ENCODE measurements at places on chromosomes 12 and 14.

DNA sequence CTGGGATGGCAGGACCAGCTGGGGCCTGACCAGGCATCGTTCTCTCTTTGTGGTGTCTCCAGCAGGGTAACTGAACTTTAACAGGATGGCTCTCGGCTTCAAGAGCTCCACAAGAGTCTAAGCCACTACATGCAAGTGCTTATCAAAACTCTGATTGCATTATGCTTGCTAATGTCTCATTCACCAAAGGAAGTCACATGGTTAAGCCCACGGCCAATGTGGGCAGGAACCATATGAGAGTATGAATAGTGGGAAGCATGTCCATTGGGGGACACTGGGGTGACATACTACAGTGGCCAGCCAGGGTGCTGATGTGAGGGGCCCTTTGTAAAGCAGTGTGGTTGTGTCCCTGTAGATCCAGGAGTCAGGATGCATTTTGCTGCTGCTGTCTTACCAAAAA, 35.0 kb upstream of the KCNA5 start:
- DNase-seq, result no peak

DNA sequence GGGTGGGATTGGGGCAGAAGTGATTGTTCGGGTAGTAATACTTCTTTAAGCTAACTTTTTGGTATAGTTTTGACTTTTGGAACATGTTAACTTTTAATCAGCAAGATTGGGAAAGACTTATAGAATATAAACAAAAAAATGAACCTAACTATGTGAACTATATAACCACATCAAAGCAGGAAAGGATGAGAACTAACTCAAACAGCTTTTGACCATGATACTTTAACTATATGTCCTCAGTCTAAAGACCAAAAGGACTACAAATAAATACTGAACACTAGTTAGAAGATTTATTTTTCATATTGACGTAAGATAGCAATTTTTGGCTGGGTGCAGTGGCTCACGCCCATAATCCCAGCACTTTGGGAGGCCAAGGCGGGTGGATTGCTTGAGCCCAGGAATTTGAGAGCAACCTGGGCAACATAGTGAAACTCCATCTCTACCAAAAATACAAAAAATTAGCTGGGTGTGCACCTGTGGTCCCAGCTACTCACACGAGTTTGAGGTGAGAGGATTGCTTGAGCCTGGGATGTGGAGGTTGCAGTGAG, 108.5 kb upstream of the ATF1 start:
- no peak for DNase-seq

DNA sequence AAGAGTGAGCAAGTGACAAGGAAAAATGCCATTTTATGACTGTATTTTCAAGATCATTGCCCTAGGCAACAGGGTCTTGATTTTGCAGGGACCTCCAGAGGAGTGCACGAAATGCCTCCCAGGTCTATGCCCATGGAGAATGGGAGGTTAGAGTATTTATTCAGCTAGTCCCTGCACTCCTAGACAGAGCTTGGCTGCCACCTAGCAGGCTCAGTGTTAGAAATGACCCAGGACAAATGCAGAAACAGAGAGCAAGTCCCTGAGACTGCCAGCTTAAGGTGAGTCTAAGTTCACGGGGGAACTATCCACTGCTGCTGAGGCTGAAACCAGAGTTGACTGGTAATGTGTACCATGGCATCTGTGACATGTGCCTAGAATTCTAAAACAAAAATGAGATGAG, 506.4 kb downstream of the MED13L start:
- DNase-seq, result no peak

- no peak for DNase-seq
Observed at GRCh38 chr12:46558677-46559076, 186.1 kb upstream of the SLC38A2 start.

GRCh38 chr14:52043690-52044089, 25.2 kb downstream of the NID2 start:
- DNase-seq, result no peak

DNA sequence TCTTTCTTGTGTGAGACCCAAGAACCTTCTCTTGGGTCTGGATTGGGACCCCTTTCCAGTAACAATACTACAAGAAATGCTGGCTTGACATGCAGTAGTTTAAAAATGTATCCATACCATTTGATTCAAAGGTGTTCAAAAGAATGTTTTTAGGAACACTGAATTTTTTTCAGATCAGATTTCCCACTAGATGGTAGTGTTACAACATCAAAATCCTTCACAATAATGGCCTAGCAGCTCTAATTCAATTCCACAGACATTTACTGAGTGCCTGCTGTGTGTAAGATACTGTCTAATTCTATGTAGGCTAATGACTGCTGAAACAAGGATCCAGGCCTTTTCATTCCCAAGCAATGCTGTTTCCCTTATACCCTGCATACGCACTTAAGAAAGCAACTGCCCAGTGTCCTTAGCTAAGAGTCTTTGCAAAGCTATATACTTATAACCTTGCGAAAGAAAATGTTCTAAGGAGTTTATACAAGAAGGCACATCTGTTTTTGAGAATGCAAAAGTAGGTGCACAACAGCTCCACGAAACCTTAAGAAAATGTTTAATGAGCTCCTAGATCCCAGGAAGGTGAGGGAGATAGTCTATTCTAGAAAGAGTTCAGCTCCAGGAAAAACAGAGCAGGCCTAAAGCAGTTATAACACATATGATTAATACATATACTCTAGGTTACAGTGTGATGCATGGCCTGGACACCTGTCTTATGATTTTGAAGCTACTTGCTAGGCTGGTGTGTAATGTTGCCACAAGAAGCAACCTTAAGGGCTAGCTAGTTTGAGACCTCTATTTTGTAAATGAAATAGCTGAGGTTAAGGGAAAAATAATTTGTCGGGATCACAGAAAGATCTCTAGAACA, 50.9 kb upstream of the PKP2 start:
- no peak for DNase-seq

DNA sequence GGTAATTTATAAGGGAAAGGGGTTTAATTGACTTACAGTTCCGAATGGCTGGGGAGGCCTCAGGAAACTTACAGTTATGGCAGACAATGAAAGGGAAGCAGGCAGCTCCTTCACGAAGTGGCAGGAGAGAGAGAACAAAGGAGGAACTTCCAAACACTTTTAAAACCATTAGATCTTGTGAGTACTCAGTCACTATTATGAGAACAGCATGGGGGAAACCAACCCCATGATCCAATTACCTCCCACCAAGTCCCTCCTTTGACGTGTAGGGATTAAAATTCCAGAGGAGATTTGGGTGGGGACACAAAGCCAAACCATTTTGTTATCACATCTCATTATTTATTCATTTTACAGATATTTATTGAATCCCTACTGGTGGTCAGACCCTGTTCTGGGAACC, 822.8 kb downstream of the GALC start:
- no peak for DNase-seq

DNA sequence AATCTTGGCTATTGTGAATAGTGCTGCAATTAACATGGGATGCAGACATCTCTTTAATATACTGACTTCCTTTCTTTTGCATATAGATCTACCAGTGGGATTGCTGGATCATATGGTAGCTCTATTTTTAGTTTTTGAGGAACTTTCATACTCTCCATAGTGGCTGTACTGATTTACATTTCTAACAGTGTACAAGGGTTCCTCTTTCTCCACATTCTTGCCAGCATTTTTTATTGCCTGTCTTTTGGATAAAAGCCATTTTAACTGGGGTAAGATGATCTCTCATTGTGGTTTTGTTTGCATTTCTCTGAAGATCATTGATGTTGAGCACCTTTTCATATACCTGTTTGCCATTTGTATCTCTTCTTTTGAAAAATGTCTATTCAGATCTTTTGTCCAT, 8.4 kb downstream of the AMDHD1 start:
- no peak for DNase-seq

DNA sequence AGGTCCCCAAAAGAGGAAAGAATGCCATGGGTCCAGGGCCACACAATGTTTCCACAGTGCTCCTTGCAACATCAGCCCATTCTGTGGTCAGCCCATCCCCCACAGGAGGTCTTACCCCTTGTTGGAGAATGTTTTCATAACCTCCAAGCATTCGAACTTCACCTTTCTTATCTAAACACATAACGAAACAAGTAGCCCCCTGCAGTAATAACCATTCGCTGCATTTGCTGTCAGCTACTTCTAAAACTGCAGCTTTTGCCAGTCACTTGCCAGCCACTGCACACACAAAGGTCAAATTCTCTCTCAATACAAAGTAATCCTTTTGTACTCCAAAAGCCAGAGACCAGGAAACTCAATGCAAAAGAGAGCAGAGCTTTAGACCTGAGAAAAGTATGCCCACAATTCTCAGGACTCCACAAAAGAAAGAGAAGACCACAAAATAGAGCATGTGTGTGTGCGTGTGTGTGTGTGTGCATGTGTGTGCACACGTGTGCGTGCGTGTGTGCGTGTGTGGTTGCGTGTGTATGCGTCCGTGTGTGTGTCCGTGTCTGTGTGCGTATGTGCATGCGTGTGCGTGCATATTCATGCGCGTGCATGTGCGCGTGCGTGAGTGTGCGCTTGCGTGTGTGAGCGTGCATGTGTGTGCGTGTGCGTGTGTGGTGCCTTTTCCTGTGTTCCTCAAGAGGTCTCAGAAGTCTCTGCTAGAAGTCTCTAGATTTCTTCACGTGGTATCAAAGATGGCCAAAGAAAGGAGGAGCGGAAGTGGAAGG, 31.7 kb upstream of the NINJ2 start:
- DNase-seq, result no peak

- DNase-seq, result no peak
Observed at GRCh38 chr12:49086116-49086515, 8.5 kb downstream of the DHH start.

DNA sequence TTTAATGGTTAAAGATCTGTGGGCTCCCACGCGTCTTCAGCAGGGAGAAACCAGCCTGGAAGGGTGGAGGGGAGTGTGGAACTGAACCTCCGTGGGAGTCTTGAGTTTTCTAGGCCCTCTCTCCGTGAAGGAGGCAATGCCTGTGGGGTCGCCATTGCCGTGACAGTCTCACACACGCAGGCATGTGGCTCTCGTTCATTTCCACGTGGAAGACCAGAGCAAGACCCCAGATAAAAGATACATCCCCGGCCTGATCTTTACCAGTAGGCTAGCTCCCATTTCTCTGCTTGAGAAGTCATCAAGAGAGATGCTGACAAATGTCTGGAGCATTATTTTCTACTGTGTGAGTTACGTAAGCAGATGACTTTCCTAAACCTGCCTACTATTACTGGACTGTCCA, 491.7 kb upstream of the LMO3 start:
- no peak for DNase-seq

DNA sequence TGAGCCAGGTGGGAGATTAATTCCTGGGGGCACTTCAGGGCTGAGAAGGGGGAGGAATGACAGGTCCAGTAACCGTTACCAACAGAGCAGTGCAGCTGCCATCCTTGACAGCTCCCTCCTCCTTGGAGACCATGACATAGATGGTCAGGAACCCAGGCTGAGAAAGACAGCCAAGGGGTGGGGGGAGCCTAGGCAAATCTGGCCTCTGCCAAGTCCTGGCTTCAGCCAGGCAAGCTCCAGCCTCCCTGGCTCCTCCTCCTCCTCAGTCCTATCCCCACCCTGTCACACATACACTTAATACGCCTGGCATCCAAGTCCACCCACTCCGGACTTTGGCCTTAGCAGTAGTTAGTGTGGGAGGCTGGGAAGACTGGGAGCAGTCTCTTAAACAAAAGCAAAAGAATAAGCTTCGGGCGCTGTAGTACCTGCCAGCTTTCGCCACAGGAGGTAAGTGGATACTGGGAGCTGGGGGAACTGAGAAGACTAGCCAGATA, at the start of gene RDH5:
Gene RDH5, plus strand, starts transcription at position 323 of the 494 bp plus-strand sequence. CDS start 792 bp downstream, outside the sequence.
- no peak for DNase-seq

GRCh38 chr14:97832776-97833175, 1035.6 kb downstream of the VRK1 start:
- no peak for DNase-seq

GRCh38 chr14:32251530-32251929, 48.5 kb upstream of the RNU6-8 start:
- DNase-seq, result no peak

- no peak for DNase-seq
Observed at GRCh38 chr14:52046376-52046917, 22.4 kb downstream of the NID2 start.

- no peak for DNase-seq
Observed at GRCh38 chr12:104357421-104357952, 53.9 kb downstream of the EID3 start.

DNA sequence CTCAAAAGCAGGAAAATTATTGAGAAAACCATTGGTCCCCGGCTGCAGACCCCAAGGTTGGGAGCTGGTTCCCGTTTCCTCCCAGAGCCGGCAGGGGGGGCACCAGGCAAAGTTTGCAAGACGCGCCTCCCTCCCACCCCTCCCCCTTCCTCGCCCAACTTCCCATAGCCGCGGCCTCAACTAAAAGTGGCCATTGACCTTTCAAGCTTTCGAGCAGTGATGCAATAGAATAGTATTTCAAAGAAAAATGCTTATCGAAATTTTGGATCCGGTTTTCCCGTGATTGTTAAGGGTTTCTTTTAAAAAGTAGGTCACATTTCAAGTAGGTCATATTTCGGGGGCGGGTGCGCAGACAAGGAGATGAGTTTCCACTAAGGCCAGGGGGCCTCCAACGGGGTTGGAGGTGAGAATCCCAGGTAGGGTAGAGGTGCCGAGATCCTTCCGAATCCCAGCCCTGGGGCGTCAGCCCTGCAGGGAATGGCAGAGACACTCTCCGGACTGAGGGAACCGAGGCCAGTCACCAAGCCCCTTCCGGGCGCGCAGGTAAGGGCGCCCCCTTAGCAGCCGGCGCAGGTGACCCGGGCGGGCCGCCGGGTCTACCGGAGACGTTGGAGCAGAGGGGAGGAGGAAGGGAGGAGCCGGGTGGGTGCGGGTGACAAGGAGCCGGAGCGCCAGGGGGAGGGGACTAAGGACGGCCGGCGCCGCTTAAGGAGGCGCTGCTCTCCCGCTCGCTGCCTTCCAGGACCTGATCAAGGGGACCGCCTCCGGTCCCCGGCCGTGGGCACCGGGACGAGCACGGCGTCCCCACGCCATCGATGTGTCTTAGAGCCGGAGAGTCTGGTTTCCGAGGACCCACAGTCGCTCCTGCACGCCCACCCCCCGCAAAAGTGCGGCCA, 2.6 kb upstream of the SOCS2 start:
- no peak for DNase-seq

DNA sequence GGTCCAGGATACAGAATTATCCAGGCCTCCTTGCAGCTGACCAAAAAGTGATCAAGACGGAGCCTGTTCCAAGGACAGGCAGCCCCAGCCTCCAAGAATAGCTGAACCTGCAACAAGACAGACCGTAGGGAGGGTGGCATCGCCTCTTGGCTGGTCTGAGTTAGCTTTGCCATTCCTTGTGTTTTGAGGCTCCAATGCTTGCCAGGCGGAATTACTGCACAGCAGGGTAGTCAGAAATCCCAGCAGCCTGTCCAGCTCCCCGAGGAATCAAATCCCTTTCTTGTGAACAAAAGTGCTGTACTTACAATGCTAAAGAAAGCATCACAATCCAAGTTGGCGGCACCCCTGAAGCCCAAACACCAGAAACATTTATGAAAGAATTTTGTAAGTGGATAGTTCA, 246.9 kb downstream of the TMEM132C start:
- DNase-seq, result no peak

Measured in GM12878 (cell line).